Glutamatergic neuron (in vitro differentiated cells): ENCODE measurements at places on chromosomes 16 and 17. TPM values are rescaled to one million over a fixed set of nuclear protein-coding genes. Genes with fewer than 3 reads are reported as not detected.

- DNase-seq = no peak
- no peak overlapping the region for H3K27ac ChIP-seq
- no peak overlapping the region for H3K4me3 ChIP-seq
Observed at GRCh38 chr17:9917801-9918200, 12.7 kb upstream of the RCVRN start.

GRCh38 chr17:56393156-56393555 lies 200.3 kb upstream of the NOG start:
- DNase-seq = no peak
- H3K27me3 ChIP-seq = no peaks in the 10 kb centered on the region
- H3K36me3 ChIP-seq = no peaks in the 10 kb centered on the region
- peaks cover 3% of the 10 kb centered on the region for H3K4me1 ChIP-seq

DNA sequence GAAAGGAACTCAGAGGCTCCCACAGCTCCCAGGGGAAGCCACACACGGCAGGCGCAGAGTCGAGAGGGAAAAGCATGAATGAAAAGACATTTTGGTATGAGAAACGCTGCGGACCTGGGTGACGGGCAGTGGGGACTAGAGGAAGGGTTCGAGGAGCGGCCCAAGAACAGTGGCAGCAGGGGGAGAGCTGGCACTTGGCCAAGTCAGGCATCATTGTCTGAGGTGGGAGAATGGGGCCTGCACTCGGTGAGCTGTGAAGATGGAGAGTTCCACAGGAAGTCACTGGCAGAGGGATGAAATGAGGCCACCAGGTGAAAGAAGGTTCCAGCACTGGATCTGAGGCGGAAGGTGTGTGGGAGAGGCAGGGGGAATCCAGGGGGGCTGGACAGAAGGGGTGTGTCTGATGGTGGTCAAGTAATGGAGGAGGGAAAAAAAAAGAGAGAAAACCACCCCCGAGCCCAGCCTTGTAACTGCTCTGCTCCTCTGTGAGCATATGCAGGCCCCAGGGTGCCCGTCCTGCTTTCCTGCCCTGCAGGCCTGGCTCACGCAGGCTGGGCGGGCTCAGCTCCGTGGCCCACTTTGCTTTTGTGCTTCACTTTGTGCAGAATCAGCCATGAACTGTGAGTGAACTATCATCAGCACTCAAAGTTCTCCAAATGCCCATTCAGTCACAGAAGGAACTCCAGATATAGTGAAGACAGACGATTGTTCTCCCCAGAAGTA lies 31.8 kb downstream of the TMEM204 start:
- no peaks in the 10 kb centered on the region for H3K36me3 ChIP-seq
- no peak overlapping the region for H3K27ac ChIP-seq
- H3K27me3 ChIP-seq = peaks cover 10% of the 10 kb centered on the region
- no peak for DNase-seq
- H3K4me3 ChIP-seq = no peak overlapping the region

DNA sequence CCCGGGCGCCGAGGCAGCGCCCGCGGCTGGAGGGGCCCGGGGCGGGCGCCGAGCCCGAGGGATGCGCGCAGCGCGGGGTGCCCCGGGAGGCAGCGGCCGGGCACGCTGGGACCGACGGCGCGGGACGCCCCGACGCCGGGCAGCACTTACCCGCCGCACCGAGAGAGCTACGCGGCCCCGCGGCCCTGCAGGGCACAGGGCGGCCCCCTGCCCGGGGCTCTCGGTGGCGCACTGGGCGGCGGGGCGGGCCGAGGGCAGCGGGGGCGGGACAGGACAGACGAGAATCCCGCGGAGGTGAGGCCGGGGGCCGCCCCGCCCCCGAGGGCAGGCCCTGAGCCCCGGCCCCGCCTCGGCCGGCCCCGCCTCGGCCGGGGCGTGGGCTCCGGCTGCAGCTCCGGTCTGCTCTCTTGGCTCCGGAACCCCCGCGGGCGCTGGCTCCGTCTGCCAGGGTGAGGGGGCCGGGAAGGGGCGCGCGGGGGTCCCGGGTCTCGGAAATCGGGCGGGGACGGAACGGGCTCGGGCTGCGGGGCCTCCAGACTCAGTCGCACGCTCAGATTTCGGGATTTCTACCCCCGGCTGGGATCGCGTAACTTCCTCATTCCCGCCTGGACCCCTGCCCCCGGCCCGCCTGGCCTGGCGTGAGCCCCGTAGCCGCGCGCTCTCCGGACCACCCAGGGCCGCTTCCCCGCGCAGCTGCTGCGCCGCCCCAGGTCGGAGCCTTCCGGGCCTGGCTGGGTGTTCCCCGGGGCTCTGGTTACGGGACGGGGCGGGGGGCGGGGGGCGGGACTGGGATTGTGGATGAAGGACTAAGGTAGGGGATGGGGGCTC lies at the start of gene PLD2:
PLD2 (plus strand) TSS at position 376 of the 828 bp plus-strand sequence. CDS start 621 bp downstream, outside the sequence.
- peak; percentile 87 for DNase-seq
- peaks cover 11% of the 10 kb centered on the region for H3K36me3 ChIP-seq
- peak within 1 kb of the TSS; percentile 76 for H3K27ac ChIP-seq
- peak within 1 kb of the TSS; percentile 93 for H3K4me3 ChIP-seq

- no peak overlapping the region for H3K4me3 ChIP-seq
- H3K27me3 ChIP-seq = peaks cover 11% of the 10 kb centered on the region
- no peaks in the 10 kb centered on the region for H3K36me3 ChIP-seq
- DNase-seq = no peak
- no peak overlapping the region for H3K27ac ChIP-seq
- no peaks in the 10 kb centered on the region for H3K4me1 ChIP-seq
Observed at GRCh38 chr17:50353600-50354195, 7.8 kb downstream of the XYLT2 start.

GRCh38 chr17:68737761-68738443 lies 136.7 kb upstream of the FAM20A start:
- no peak overlapping the region for H3K4me3 ChIP-seq
- no peak for DNase-seq
- H3K36me3 ChIP-seq = peaks cover 8% of the 10 kb centered on the region
- H3K27ac ChIP-seq = no peak overlapping the region
- no peaks in the 10 kb centered on the region for H3K27me3 ChIP-seq

- H3K4me3 ChIP-seq = no peak overlapping the region
- no peaks in the 10 kb centered on the region for H3K36me3 ChIP-seq
- peak overlapping the region; percentile 70 for H3K27ac ChIP-seq
Observed at GRCh38 chr17:882827-883585, 96.6 kb downstream of the NXN start.

- H3K4me3 ChIP-seq = no peak overlapping the region
- no peaks in the 10 kb centered on the region for H3K27me3 ChIP-seq
- H3K4me1 ChIP-seq = no peaks in the 10 kb centered on the region
- no peak overlapping the region for H3K27ac ChIP-seq
- no peak for DNase-seq
Observed at GRCh38 chr17:10547351-10547750, 2.1 kb downstream of the MYH2 start.

- peak overlapping the region; percentile 80 for H3K27ac ChIP-seq
- peak overlapping the region; percentile 24 for H3K4me3 ChIP-seq
- no peak for DNase-seq
- H3K36me3 ChIP-seq = peaks cover 17% of the 10 kb centered on the region
- H3K4me1 ChIP-seq = peaks cover 10% of the 10 kb centered on the region
Observed at GRCh38 chr16:53071748-53072301, 17.0 kb downstream of the CHD9 start.

DNA sequence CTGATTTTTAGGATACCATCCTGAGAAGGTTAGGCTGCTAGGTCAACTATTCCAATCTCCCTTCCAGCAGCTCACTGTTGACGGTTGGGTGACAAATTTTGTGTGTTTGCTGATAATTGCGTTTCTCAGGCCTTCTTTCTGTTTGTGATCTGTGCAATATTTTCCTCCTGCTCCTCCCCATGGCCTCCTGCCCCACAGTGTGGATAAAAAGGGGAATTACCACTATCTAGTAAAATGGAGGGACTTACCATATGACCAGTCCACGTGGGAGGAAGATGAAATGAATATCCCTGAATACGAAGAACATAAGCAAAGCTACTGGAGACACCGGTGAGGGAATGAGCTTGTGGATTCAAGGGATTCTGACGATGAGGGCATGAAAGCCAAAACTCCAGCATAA lies 9.2 kb downstream of the CHD3 start:
- H3K4me3 ChIP-seq = no peak overlapping the region
- peaks cover 9% of the 10 kb centered on the region for H3K4me1 ChIP-seq
- peaks cover 5% of the 10 kb centered on the region for H3K27me3 ChIP-seq
- H3K27ac ChIP-seq = no peak overlapping the region
- peaks cover 16% of the 10 kb centered on the region for H3K36me3 ChIP-seq

The RILP gene
- total RNA-seq = 4.2 TPM
